ENCODE measurements at places on chromosomes 16 and 17.
A peak's percentile ranks its signal among the peaks of the same experiment; 100 is the strongest.

- DNase-seq: no peak
Measured at GRCh38 chr16:21184834-21185233, 26.4 kb downstream of the LDAF1 start.

DNA sequence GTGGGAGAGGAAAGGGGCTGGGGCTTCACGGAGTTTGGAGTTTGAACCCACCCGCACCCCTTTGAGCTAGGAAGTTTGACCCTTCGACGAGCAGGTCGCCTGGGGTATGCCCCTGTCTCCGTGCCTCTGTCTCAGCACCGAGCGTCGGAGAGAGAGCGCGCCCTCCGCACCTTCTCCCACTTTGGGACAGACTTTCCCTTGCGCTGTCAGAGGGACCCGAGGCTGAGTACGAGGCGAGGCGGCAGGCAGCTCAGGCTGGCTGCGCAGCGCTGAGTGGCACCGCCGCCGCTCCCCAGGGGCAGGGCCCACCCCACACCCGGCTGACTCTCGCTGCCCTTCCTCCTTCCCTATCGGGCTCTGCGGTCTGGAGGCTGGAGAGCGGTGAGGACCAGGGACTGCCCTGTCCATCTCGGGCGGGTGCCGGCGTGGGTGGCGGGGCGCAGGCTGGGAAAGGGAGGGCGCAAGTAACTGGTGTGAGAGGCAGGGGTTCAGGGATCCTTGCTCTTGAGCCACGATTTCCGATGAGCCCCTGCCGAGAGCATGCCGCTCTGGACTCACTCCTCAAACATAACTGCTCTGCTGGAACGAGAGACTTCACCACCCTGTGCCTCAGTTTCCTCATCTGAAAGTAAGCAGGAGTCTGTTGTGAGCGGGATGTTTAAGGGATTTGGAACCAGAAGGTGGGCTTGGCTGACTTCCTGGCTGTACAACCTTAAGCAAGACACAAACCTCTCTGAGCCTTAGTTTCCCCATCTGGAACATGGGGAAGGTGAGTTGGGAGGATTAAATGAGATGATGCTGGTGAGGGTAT is 981 bp downstream of the BEAN1 start:
- DNase-seq: no peak

GRCh38 chr16:83363521-83363920 is 444.3 kb upstream of the HSBP1 start:
- DNase-seq: no peak

- no peak for DNase-seq
Measured at GRCh38 chr17:9859781-9860180, 34.1 kb downstream of the GLP2R start.

GRCh38 chr17:36485805-36486203 is 677 bp upstream of the ZNHIT3 start:
- no peak for DNase-seq

GRCh38 chr16:61763991-61764390 is 272.2 kb downstream of the CDH8 start:
- no peak for DNase-seq

DNA sequence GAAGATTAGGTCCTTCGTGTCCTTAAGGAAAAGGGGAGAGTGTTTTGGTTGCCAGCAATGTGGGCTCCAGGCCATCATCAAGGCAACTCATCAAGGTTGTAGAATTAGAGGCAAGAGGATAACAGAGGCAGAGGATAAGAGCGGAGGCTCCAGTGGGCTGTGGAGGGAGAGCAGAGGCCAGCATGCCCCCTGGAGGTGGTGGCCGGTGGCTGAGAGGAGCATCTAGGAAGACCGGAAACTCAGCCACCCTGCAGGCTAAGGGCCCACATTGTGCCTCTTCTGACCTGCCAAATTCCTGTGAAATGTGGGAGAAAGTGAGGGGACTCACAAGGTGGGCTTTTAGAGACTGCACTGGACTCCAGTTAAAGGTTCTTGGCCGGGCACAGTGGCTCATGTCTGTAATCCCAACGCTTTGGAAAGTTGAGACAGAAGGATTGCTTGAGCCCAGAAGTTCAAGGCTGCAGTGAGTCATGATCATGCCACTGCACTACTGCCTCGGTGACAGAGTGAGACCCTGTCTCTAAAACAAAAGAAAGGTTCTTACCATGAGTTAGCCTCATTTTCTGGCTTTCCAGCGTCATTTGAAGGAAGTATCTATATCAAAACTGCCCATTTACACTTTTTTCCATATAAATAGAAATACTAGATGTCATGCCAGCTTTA is 62.7 kb upstream of the ADORA2B start:
- no peak for DNase-seq

DNA sequence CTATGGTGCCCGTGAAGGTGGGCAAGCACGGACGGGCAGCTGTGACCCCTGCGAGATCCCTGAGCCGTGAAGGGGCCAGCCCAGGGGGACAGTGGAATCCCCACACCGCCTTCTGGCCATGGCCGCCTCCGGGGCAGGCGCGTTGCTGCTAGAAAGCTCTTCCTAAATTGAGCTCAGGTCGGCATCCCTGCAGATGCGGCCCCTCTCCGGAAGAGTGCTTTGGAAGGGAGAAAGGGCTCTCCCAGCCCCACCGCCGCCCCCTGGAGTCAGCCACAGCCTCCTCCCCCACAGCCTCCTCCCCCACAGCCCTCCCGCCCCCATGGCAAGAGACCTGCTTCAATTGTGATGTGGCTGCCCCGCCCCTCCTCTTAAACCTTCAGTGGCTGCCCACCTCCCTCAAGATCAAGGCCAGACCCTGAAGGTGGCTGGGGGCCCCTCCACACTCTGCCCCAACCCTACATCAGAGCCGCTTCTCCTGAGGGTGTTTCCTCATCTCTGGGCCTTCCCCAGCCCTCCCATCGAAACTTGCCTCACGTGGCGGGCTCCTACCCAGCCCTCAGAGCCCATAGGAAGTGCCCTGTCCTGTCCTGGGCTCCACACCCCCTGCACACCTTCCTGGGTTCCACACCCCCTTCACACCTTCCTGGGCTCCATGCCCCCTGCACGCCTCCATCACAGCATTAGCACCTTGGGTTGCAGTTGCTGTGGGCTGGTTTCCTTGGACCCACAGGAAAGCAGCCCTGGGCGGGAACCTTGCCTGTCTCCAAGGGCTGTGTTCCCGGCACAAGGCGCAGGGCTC is 5.5 kb upstream of the CBFA2T3 start:
- no peak for DNase-seq

- DNase-seq: no peak
Measured at GRCh38 chr16:70684146-70685060, 1.4 kb downstream of the MTSS2 start.

- no peak for DNase-seq
Measured at GRCh38 chr17:38943607-38944006, 18.2 kb downstream of the LASP1NB start.

- no peak for DNase-seq
Measured at GRCh38 chr17:8430966-8431365, 4.7 kb upstream of the NDEL1 start.

DNA sequence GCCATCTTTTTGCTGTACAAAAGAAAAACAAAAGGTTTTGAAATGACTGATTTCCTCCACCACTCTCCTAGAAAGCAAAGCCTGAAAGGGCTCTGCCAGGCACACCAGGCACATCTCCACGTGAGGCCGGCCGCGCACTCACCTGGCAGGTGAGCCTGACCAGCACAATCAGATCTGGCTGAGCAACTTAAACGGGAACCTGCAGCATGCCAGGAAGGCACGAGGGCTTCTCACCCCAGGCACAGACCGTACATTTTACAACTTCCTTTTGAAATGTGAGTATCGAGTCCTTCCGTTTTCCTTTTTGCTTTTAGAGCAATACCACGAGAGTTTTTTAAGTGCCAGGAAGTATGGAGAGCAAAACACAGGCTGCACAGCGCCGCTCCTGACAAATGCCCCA is 22.5 kb downstream of the SLC38A10 start:
- no peak for DNase-seq

GRCh38 chr17:43900183-43900857 is 7.0 kb downstream of the MPP2 start:
- DNase-seq: peak; percentile 82

DNA sequence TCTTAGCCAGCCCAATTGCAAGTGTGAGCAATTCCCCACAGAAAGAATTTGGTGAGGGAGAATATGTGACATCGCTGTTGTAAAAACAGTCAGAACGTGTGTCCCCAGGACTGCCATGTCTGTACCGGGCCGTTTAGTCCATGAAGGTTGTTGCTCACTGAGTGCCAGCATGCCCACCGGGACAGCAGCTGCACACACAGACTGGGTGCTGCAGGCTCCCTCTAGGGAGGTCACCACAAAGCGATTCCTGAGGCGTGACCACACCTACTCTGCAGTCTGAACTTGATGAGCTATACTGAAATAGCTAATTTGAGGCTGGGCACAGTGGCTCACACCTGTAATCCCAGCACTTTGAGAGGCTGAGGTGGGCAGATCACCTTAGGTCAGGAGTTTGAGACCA is 44.1 kb upstream of the ADORA2B start:
- no peak for DNase-seq

- DNase-seq: no peak
Measured at GRCh38 chr16:75559564-75560372, 3.7 kb upstream of the TMEM231 start.

- no peak for DNase-seq
Measured at GRCh38 chr16:72066747-72067146, 3.7 kb downstream of the HPR start.

GRCh38 chr16:49009204-49009603 is 272.4 kb downstream of the CBLN1 start:
- DNase-seq: no peak

DNA sequence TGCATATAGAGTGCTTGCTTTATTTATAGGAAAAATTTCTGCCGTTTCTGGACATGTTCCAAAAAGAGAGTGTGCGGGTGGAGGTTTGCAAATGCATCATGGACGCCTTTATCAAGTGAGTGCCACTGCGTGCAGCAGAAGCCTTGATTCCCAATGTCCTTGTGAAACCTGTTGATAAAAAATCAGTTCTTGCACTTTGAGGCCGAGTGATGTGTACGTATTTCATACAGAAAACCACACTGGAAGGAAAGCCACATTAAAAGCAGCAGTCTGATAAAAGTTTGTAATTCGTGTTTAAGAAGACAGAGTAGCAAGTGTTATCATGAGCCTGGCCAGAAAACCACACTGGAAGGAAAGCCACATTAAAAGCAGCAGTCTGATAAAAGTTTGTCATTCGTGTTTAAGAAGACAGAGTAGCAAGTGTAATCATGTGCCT is 78.0 kb downstream of the KNOP1 start:
- no peak for DNase-seq

DNA sequence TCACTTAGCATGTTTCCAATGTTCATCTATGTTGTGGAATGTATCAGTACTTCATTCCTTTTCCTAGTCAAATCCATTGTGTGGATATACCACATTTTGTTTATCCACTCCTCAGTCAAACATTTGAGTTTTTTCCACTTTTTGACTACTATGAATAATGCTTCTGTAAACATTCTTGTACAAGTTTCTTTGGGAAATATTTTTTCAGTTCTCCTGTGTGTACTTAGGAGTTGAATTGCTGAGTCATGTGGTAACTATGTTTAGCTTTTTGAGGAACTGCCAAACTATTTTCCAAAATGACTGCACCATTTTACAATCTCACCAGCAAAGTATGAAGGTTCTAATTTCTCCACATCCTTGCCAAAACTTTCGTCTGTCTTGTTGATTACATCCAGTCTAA is 223.7 kb upstream of the AXIN2 start:
- DNase-seq: no peak

DNA sequence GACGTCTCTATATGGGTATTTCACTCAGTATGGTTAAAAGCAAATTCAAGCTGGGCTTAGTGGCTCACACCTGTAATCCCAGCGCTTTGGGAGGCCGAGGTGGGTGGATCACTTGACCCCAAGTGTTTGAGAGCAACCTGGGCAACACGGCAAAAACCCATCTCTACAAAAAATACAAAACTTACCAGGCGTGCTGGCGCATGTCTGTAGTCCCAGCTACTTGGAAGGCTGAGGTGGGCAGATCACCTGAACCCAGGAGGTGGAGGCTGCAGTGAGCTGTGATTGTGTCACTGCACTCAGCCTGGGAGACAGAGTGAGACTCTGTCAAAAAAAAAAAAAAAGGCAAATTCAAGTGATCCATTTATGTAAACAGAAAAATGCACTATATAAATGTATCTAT is 1.3 kb upstream of the TNFRSF17 start:
- DNase-seq: no peak

DNA sequence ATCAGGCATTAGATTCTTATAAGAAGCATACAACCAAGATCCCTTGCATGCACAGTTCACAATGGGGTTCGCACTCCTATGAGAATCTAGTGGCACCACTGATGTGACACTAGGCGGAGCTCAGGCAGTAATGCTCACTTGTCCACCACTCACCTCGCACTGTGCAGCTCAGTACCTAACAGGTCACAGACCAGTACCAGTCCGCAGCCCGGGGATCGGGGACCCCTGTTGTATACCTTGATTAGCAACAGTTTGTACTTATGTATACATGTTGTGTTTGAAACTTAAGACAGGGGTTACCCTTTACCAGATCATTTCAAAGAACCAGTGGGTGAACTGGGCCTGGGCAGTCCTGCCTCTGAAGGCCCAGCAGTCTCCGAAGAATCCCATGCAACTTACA is 103.7 kb downstream of the PMP22 start:
- DNase-seq: no peak

DNA sequence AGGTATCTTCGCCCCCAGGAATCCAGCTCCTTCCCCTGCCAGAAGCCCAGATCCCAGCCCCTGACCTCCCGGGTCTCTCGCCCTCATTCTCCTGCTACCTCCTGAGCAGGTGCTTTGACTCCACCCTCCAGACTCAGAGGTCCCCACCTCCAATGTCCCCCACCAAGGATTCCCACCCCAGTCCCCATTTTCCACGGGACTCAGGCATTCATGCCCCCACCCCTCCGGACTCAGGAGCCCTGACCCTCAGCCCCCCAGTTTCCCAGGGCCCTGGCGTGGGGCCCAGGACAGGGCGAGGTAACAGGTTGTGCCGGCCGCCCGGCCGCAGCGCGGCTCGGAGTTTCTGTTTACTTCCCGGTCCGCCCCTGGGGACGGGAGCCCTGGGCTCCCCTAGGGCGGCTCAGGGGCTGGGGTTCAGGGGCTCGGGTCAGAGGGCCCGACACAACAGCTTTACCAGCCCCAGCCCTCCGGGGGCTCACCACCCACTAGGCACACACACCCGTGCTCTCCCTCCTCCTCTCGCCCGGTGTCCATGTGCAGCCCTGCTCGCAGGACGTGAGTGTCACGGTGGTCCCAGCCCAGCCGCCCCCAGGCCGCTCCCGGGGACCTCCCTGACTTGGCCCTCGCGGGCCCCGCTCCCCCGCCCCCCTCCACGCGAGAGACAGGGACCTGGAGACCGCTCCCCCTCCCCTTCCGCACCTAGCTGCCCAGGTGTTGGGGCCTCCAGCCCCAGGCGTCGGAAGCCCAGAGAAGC is 595 bp downstream of the BICDL2 start:
- DNase-seq: no peak

DNA sequence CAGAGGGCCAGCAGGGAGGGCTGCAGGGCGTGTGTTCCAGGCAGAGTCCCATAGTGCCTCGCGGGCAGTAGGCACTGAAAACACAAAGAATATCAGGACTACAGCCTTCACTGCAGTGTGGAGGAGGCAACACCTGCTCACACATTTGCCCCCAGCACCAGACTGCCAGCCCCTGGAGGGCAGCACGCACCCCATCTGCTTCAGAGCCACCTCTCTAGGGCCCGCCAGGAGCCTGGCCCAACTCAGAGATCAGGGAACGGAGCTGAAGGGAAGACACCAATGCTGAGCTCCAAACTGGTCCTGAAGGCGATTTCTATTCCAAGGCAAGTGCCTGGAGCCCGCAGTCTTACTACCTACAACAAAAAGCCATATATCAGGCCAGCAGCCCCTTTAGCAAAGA is 130.3 kb downstream of the ZNF423 start:
- DNase-seq: no peak

All from activated T-cell treated with anti-CD3 and anti-CD28 coated beads, Interleukin-2, amount 50 U/mL, for 1 hour (primary cell).